ENCODE measurements at places on chromosomes 5 and 9. TPM values are rescaled to one million over a fixed set of nuclear protein-coding genes. Genes with fewer than 3 reads are reported as not detected.

Gene WDR31
- total RNA-seq = 4.5 TPM

DNA sequence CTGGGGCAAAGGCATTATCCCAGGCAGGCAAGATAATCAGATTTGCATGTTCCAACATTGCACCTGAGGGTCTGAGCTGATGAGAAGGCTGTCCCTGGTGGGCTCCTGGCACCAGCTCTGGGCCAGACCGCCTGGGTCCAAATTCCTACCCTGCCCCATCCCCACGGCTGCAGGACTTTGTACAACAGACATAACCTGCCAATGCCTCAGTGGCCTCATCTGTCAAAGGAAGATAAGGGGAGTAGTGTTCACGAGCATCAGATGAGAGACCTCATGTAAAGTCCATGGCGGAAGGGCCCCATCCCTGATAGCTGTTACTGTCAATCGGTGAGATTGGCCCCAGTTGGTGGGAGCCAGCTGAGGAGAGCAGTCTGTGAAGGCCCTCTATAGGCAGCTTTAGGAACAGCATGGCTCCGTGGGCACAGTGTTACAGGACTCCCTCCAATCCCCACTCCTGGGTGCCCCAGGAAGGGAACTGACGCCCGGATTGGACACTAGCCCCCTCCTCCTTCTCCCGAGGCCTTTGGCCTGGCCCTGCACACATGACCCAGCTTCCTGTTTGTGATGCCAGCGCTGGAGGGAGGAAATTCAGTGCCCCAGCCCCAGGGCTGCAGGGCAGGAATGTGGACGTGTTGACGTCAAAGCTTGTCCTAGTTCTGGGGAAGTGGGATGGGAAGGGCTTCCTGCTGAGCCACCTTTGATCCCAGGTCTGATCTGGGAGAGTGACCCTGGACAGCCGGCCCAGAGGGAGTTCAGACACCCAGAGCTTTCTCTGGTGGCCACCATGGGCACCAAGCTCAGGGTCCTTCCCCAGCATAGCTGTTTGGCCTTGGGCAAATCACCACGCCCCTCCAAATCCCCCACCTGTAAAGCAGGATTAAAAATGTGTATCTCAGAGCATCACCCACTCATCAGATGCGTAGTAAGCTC is 56.2 kb downstream of the DUSP1 start:
- no peaks in the 10 kb centered on the region for H3K27me3 ChIP-seq
- no peaks in the 10 kb centered on the region for H3K36me3 ChIP-seq
- H3K4me3 ChIP-seq = no peak overlapping the region
- DNase-seq = peak; percentile 91
- peaks cover 53% of the 10 kb centered on the region for H3K4me1 ChIP-seq

Gene FABP6
- 4.9 TPM for total RNA-seq

GRCh38 chr9:134055981-134056461 is 11.8 kb downstream of the BRD3 start:
- H3K36me3 ChIP-seq = peaks cover 27% of the 10 kb centered on the region
- DNase-seq = peak; percentile 90
- H3K4me3 ChIP-seq = no peak overlapping the region
- H3K27ac ChIP-seq = peak overlapping the region; percentile 73
- peaks cover 62% of the 10 kb centered on the region for H3K4me1 ChIP-seq

GRCh38 chr5:61878471-61878870 is 427.5 kb upstream of the KIF2A start:
- no peak for DNase-seq
- H3K36me3 ChIP-seq = no peaks in the 10 kb centered on the region
- H3K27me3 ChIP-seq = no peaks in the 10 kb centered on the region
- H3K4me3 ChIP-seq = no peak overlapping the region
- no peak overlapping the region for H3K27ac ChIP-seq
- H3K4me1 ChIP-seq = no peaks in the 10 kb centered on the region

DNA sequence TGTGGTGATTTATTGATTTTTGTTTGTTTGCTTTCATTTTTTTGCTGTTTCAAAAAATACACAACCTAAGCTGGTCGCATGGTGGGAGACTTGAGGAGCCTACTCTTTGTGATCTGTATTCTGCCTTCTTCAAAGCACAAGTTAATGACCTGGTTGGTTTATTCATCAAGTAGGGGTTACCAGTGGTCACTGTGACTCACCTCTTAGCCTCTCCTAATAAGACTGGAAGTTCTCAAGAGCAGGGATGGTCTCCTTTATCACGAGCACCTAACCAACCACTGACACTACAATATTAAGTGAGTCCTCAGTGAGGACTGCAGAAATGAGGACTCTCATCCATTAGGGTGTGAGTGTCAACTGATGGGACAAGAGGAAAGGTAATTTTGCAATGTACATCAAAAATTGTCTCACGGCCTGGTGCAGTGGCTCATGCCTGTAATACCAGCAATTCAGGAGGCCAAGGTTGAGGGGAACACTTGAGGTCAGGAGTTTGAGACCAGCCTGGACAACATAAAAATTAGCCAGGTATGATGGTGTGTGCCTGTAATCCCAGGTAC is 13.6 kb upstream of the MTMR12 start:
- H3K36me3 ChIP-seq = no peaks in the 10 kb centered on the region
- no peak for DNase-seq
- no peaks in the 10 kb centered on the region for H3K27me3 ChIP-seq
- H3K4me3 ChIP-seq = no peak overlapping the region

DNA sequence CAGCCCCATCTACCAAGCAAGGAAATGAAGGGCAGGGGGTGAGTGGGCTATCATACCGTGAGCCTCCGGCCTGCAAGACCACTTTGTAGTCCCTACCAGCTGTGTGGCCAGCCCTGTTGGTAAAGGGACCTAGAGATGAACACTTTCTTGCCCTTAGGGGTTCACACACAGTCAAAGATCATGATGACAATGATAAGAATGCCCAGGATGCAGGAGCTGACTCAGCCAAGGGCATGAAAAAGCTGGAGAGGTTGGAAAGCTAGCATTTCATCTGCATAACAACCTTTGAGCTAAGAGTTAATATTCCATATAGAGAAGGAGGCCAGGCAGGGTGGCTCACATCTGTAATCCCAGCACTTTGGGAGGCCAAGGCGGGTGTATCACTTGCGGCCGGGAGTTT is 19.2 kb upstream of the FGFR4 start:
- no peaks in the 10 kb centered on the region for H3K4me1 ChIP-seq
- no peak overlapping the region for H3K27ac ChIP-seq
- no peaks in the 10 kb centered on the region for H3K27me3 ChIP-seq
- no peak overlapping the region for H3K4me3 ChIP-seq
- DNase-seq = no peak

Gene HNRNPAB
- 102 TPM for total RNA-seq

Gene STPG3
- total RNA-seq = 0.38 TPM

DNA sequence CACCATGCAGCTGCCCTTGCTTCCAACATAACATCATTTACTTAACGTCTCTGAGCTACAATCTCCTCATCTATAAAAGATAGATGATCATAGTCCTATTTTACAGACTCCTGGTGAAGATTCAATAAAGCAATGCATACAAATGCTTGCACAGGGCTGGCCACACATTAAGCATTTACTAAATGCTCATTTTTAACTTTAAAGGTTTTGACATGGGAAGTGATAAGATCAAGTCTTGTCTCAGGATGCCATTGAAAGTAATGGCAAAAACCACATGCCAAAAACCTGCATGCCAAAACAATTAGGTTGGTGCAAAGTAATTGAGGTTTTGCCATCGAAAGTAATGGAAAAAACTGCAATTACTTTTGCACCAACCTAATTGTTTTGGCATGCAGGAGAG is 181.2 kb upstream of the ADRA1B start:
- no peak for DNase-seq
- H3K27me3 ChIP-seq = no peaks in the 10 kb centered on the region
- no peak overlapping the region for H3K27ac ChIP-seq
- no peaks in the 10 kb centered on the region for H3K36me3 ChIP-seq
- H3K4me1 ChIP-seq = no peaks in the 10 kb centered on the region
- H3K4me3 ChIP-seq = no peak overlapping the region

All from lower lobe of right lung (tissue), 2 donors.